ENCODE measurements at places on chromosomes 6 and 20. TPM values are rescaled to one million over a fixed set of nuclear protein-coding genes. Genes with fewer than 3 reads are reported as not detected.

The CLPSL1 gene
- polyA plus RNA-seq: not detected

The CLVS2 gene
- not detected for polyA plus RNA-seq

The HM13 gene
- polyA plus RNA-seq: 167 TPM

The NXT1 gene
- polyA plus RNA-seq: 19.5 TPM

The KCNB1 gene
- polyA plus RNA-seq: 0.04 TPM

The WFDC5 gene
- polyA plus RNA-seq: not detected

The ISM1 gene
- polyA plus RNA-seq: not detected

The PHACTR3 gene
- not detected for polyA plus RNA-seq

Data from AG04450 (cell line).